ENCODE measurements at places on chromosomes 3 and 15. TPM values are rescaled to one million over a fixed set of nuclear protein-coding genes. Genes with fewer than 3 reads are reported as not detected.

- H3K4me1 ChIP-seq, result peaks cover 38% of the 10 kb centered on the region
- H3K4me3 ChIP-seq, result peak within 1 kb of the TSS; percentile 97
- peak within 1 kb of the TSS; percentile 91 for H3K27ac ChIP-seq
- H3K27me3 ChIP-seq, result no peaks in the 10 kb centered on the region
These were observed at the start of gene CBLB for GRCh38 chr3:105868742-105869530. Gene CBLB, minus strand, starts transcription at chr3:105869012. Its CDS starts 1,435 bp downstream, at chr3:105867577.

DNA sequence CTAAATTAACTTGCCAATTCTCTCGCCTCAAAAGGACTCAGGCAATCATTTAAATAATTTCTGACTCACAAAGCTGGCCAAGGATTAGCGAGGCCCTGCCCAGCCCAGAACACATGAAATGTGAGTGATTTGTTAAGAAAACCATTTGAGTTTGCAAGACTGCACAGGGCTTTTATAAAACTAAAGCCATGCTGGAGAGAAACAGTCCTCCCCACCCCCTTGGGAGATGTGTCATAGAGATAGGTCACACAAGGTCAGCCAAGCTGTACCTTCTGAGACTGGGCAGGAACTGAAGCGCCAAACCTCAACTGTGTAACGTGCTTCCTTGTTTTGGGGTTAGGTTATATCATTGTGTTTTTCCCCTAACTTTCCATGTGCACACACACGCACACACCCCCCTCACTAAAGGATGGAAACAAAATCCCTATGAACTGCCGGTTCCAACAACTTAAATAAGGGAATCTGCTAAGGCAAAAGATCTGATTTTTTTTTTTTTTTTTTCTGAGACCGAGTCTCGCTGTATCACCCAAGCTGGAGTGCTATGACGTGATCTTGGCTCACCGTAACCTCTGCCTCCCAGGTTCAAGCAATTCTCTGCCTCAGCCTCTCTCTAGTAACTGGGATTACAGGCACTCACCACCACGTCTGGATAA is 8.1 kb downstream of the SPATA12 start:
- peaks cover 2% of the 10 kb centered on the region for H3K36me3 ChIP-seq
- H3K4me1 ChIP-seq, result peaks cover 24% of the 10 kb centered on the region
- H3K4me3 ChIP-seq, result peak overlapping the region; percentile 64
- H3K27ac ChIP-seq, result peak overlapping the region; percentile 76

Gene CHL1
- polyA plus RNA-seq, result 45.7 TPM

DNA sequence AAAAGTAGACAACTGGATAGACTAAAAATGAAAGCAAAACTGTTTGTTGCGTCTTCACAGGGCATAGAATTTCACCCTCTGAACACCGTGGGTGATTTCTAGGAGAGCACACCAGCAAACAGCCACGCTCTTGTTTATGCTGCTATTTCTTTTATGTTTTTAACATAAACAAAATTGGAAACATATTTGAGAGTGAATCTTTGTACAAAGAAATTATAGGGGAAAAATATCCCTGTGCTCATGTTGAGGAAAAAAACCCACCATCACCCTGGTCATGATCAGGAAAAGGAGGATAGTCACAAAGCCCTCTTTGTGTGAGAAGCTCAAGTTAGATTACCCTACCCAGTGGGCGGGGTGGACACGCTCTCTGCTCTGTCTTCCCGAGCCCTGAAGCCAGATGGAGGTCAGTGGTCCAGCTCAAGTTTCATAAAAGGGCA is 313.3 kb downstream of the SATB1 start:
- DNase-seq, result no peak
- H3K27me3 ChIP-seq, result no peaks in the 10 kb centered on the region
- H3K36me3 ChIP-seq, result no peaks in the 10 kb centered on the region
- H3K4me3 ChIP-seq, result peak overlapping the region; percentile 77
- H3K4me1 ChIP-seq, result peaks cover 12% of the 10 kb centered on the region

- no peaks in the 10 kb centered on the region for H3K27me3 ChIP-seq
- no peaks in the 10 kb centered on the region for H3K36me3 ChIP-seq
- DNase-seq, result no peak
- H3K4me3 ChIP-seq, result no peak overlapping the region
These were observed 23.0 kb downstream of the OIP5 start for GRCh38 chr15:41309226-41309905.

DNA sequence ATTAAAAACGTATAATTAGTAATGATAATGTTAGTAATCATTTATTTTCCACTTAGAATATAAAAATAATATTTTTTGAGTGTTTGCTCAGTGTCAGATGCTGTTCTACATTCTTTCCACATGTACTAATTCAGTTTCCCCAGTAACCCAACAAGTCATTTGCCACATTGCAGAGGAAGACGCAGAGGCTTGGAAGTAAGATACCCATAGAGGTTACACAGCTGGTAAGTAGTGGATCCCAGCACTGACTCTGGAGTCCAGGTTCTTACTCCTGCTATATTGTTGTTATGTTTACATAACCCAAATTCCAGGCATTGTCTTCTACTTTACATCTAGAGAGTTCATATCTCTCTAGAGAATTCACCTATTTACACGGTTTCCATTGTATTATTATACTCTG is 48.2 kb upstream of the MYO5C start:
- DNase-seq, result no peak
- no peaks in the 10 kb centered on the region for H3K27me3 ChIP-seq
- peaks cover 3% of the 10 kb centered on the region for H3K4me1 ChIP-seq
- H3K27ac ChIP-seq, result no peak overlapping the region
- no peak overlapping the region for H3K4me3 ChIP-seq

Gene GMNC
- not detected for polyA plus RNA-seq

DNA sequence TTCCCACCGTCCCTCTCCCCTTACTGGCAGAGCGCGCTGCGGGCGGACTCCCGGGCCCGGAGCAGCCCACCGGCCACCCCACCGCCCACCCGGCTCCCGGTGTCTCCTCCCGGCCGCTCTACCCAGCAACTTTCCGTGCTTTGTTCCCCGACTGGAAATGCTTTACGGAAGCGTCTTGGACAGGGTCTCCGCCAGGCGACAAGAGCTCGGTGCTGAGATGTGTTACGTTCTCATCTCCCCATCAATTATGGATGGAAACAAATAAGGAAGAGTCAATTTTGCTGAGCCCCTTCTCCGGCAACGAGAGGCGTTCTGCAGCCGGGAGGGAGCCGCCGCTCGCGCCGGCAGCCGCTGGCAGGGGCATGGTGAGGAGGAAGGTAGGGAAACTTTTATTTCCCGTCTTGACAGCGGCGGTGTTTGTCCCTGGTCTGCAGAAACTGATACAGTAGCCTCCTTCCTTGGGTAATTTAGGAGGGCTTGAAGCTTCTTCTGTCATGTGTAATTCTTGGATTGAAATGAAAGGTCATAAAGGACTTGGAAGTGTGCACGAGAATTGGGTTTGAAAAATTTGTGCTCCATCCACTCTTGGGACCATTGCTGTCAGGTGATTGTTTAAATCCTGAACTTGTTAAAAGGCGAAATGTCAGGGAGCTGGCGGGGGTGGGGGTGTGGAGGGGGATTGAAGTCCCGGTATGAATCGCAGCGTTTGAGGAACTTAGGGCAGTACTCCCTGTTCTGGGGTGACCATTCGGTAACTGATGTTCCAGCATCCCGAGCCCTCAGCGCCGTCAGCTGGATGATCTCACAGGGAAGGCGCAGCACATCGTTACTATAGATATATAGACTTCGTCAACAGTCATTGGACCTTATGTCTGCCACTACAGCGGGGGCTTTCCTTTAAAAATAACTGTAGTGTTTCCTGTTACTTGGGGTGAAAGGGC is 1.5 kb downstream of the SEMA6D start:
- H3K4me1 ChIP-seq, result peaks cover 11% of the 10 kb centered on the region
- no peak overlapping the region for H3K4me3 ChIP-seq
- no peak for DNase-seq
- no peaks in the 10 kb centered on the region for H3K36me3 ChIP-seq
- peaks cover 79% of the 10 kb centered on the region for H3K27me3 ChIP-seq

- no peak for DNase-seq
- peaks cover 10% of the 10 kb centered on the region for H3K4me1 ChIP-seq
- H3K27me3 ChIP-seq, result peaks cover 8% of the 10 kb centered on the region
- H3K27ac ChIP-seq, result no peak overlapping the region
- H3K4me3 ChIP-seq, result no peak overlapping the region
- H3K36me3 ChIP-seq, result no peaks in the 10 kb centered on the region
These were observed 1.9 kb downstream of the KLHDC8B start for GRCh38 chr3:49173116-49173791.

Gene IL20RB
- not detected for polyA plus RNA-seq

Gene CCDC14
- polyA plus RNA-seq, result 5.0 TPM

Gene IMPG2
- polyA plus RNA-seq, result not detected

GRCh38 chr3:161630794-161631193 is 134.2 kb downstream of the OTOL1 start:
- H3K4me3 ChIP-seq, result no peak overlapping the region
- no peaks in the 10 kb centered on the region for H3K27me3 ChIP-seq
- DNase-seq, result no peak
- H3K4me1 ChIP-seq, result no peaks in the 10 kb centered on the region

Gene CTDSPL2
- polyA plus RNA-seq, result 44.4 TPM

GRCh38 chr3:12024959-12025570 is 20.9 kb downstream of the SYN2 start:
- no peaks in the 10 kb centered on the region for H3K4me1 ChIP-seq
- no peak for DNase-seq
- H3K36me3 ChIP-seq, result no peaks in the 10 kb centered on the region

- no peak overlapping the region for H3K27ac ChIP-seq
- no peaks in the 10 kb centered on the region for H3K4me1 ChIP-seq
- H3K36me3 ChIP-seq, result no peaks in the 10 kb centered on the region
- H3K4me3 ChIP-seq, result no peak overlapping the region
- H3K27me3 ChIP-seq, result no peaks in the 10 kb centered on the region
These were observed 109.4 kb downstream of the ATP8B4 start for GRCh38 chr15:50009634-50010033.

- H3K36me3 ChIP-seq, result no peaks in the 10 kb centered on the region
- no peak for DNase-seq
- peaks cover 8% of the 10 kb centered on the region for H3K4me1 ChIP-seq
- peaks cover 79% of the 10 kb centered on the region for H3K27me3 ChIP-seq
- no peak overlapping the region for H3K4me3 ChIP-seq
These were observed 33.3 kb upstream of the VPS33B start for GRCh38 chr15:91055548-91056331.

DNA sequence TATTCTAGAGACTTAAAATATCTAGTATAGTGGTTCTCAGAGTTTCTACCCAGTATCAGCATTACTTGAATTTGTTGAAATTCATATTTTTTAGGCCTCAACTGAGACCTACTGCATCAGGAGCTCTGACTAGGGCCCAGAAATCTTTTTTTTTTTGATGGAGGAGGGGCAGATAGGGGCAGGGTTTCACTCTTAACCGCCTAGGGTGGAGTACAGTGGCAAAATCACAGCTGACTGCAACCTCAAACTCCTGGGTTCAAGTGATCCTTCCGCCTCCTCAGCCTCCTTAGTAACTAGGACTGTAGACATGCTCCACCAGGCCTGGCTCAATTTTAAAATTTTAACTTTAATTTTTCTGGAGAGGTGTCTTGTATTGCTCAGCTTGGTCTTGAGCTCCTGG is 36.6 kb downstream of the CHD2 start:
- no peak for DNase-seq
- H3K27ac ChIP-seq, result peak overlapping the region; percentile 60
- H3K27me3 ChIP-seq, result no peaks in the 10 kb centered on the region

Gene PTH1R
- not detected for polyA plus RNA-seq

DNA sequence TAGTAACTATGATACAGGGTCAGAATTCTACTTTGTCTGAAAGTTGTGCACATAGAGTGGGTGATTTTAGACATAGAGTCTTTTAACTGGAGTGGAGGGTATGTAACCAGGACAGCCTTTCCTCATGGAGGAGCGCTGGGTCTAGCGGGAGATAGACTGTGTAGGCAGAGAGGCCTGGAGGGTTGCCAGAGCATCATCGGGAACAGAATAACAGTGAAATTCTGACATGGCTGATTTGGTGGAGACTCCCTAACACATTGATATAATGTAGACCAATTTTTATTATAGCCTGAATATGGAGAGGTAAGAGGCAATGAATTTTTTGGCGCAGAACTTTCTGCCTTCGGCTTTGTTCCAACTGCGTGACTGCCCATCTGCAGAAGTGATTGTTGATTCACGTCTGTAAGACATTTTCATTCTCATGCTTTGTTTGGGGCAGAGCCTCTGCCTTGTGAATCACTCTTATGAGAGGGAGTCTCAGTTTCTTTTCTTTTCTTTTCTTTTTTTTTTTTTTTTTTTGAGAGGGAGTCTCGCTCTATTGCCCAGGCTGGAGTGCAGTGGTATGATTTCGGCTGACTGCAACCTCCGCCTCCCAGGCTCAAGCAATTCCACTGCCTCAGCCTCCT is 16.0 kb downstream of the LPP start:
- H3K27me3 ChIP-seq, result no peaks in the 10 kb centered on the region
- no peak for DNase-seq
- H3K4me3 ChIP-seq, result no peak overlapping the region
- peaks cover 55% of the 10 kb centered on the region for H3K4me1 ChIP-seq

- H3K36me3 ChIP-seq, result no peaks in the 10 kb centered on the region
- H3K4me3 ChIP-seq, result no peak overlapping the region
- DNase-seq, result no peak
- H3K4me1 ChIP-seq, result no peaks in the 10 kb centered on the region
- no peak overlapping the region for H3K27ac ChIP-seq
- no peaks in the 10 kb centered on the region for H3K27me3 ChIP-seq
These were observed 16.5 kb downstream of the VIPR1 start for GRCh38 chr3:42518800-42519567.

Gene RPL35A
- 1,732 TPM for polyA plus RNA-seq

Gene FBXO40
- not detected for polyA plus RNA-seq

Gene THPO
- not detected for polyA plus RNA-seq

DNA sequence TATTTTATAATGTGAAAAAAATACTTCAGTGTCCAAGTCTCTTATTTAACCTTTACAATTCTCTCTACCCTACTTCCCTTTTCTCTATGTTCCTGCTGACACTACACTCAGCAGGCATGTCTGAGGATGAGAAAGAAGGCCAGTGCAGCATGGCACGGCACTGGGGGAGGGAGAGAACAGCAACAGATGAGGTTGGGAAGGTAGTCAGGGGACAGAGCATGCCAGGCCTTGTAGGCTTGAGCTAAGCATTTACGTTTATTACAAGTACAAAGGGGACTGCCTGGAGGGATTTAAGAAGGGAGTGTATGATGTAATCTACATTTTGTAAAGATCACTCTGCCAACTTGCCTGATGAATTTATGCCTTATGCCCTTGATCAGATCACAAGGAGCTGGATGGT is 117.3 kb upstream of the WNT5A start:
- peaks cover 10% of the 10 kb centered on the region for H3K27me3 ChIP-seq
- no peak overlapping the region for H3K4me3 ChIP-seq
- H3K4me1 ChIP-seq, result no peaks in the 10 kb centered on the region
- no peak for DNase-seq

Gene CHDH
- polyA plus RNA-seq, result 0.03 TPM

Gene TMED3
- polyA plus RNA-seq, result 60.9 TPM

Gene GLDN
- not detected for polyA plus RNA-seq

All from naive B cell (primary cell).